ENCODE measurements at places on chromosomes 7 and 10.

GRCh38 chr10:23558361-23558799 is 119.5 kb downstream of the OTUD1 start:
- peaks cover 14% of the 10 kb centered on the region for H3K4me1 ChIP-seq
- H3K27ac ChIP-seq, result no peak overlapping the region
- H3K36me3 ChIP-seq, result no peaks in the 10 kb centered on the region
- no peak overlapping the region for H3K4me3 ChIP-seq

DNA sequence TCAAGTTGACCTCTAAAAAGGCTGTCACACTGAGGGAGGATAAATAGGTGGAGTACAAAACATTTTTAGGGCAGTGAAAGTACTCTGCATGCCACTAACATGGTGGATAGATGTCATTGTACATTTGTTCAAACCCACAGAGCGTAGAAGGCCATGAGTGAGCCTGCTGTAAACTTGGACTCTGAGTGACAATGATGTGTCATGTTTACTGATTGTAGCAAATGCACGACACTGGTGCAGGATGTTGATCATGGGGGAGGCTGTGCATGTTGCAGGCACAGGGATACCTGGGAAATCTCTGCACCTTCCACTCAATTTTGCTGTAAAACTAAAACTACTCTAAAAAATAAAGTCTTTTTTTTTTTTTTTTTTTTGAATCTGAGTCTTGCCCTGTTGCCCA is 52.5 kb upstream of the GRID1 start:
- H3K36me3 ChIP-seq, result no peaks in the 10 kb centered on the region
- H3K4me1 ChIP-seq, result no peaks in the 10 kb centered on the region
- no peak overlapping the region for H3K4me3 ChIP-seq
- DNase-seq, result no peak
- H3K27ac ChIP-seq, result no peak overlapping the region
- no peaks in the 10 kb centered on the region for H3K27me3 ChIP-seq

DNA sequence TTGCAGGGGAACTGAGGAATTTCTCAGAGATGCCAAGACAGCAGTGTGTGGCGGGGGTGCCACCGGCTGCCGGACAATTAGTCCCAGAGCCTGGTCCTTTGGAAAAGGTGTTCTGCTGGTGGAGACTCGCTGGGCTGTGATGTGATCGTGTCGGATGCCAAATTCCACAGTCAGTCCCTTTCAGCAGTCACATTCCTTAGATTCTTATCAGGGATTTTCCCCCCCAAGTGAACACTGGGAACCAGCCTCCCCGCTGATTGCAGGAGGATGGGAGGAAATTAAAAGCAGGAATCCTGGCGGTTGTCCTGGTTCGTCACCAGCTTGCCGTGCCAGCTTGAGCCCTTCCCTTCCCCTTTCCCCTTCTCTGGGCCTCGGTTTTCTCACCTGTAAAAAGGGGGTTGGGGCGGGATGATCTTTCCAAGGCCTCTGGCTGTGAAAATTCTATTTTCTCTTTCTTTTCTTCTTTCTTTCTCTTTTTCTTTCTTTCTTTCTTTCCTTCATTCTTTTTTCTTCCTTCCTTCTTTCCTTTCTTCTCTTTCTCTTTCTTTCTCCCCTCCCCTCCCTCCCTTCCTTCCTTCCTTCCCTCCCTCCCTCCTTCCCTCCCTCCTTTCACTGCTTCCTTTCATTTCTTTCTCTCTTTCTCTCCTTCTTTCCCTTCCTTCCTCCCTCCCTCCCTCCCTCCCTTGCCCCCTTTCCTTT is 39.6 kb downstream of the COL26A1 start:
- H3K27ac ChIP-seq, result no peak overlapping the region
- no peaks in the 10 kb centered on the region for H3K36me3 ChIP-seq
- no peaks in the 10 kb centered on the region for H3K4me1 ChIP-seq
- H3K4me3 ChIP-seq, result no peak overlapping the region
- DNase-seq, result no peak
- no peaks in the 10 kb centered on the region for H3K27me3 ChIP-seq

GRCh38 chr10:102644066-102644645 is at the start of gene TRIM8:
Gene TRIM8 (plus strand): TSS chr10:102644479. CDS start chr10:102644618, 139 bp downstream.
- peak within 1 kb of the TSS; percentile 87 for H3K27ac ChIP-seq
- H3K4me1 ChIP-seq, result peaks cover 33% of the 10 kb centered on the region
- peak within 1 kb of the TSS; percentile 71 for H3K4me3 ChIP-seq
- H3K27me3 ChIP-seq, result no peaks in the 10 kb centered on the region

GRCh38 chr10:282294-283139 is 147.3 kb downstream of the ZMYND11 start:
- H3K4me1 ChIP-seq, result peaks cover 7% of the 10 kb centered on the region
- no peaks in the 10 kb centered on the region for H3K36me3 ChIP-seq
- no peak for DNase-seq
- no peak overlapping the region for H3K4me3 ChIP-seq

- no peaks in the 10 kb centered on the region for H3K36me3 ChIP-seq
- H3K4me3 ChIP-seq, result no peak overlapping the region
- H3K27ac ChIP-seq, result no peak overlapping the region
- DNase-seq, result no peak
- H3K4me1 ChIP-seq, result no peaks in the 10 kb centered on the region
Measured at GRCh38 chr10:130016993-130017630, 53.0 kb upstream of the EBF3 start.

- peak overlapping the region; percentile 97 for H3K27ac ChIP-seq
- H3K36me3 ChIP-seq, result no peaks in the 10 kb centered on the region
- H3K4me3 ChIP-seq, result no peak overlapping the region
- H3K27me3 ChIP-seq, result no peaks in the 10 kb centered on the region
- peaks cover 66% of the 10 kb centered on the region for H3K4me1 ChIP-seq
Measured at GRCh38 chr7:55534262-55534915, 37.9 kb downstream of the VOPP1 start.

- DNase-seq, result no peak
- no peaks in the 10 kb centered on the region for H3K36me3 ChIP-seq
- no peaks in the 10 kb centered on the region for H3K4me1 ChIP-seq
- no peak overlapping the region for H3K27ac ChIP-seq
- H3K4me3 ChIP-seq, result no peak overlapping the region
Measured at GRCh38 chr10:72702868-72703581, 11.1 kb downstream of the MCU start.

DNA sequence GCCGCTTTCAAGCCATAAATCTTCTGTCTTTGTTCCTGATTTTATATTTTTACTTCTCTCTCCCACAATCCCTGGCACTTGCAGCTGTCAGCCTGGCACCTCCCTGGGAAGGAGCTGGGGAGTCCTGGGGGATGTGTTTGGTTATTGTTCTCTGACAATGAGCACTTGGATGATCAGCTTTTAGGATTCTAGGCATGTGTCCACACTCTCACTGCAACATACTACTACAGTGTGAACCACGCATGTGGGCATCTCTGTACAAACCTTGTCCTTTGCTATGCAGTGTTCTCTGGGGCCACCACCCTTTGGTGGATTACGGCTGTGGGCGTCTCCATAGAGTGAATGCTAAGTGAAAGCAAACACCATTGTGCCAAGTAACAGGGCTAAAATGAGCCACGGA is 168.4 kb upstream of the KMT2E start:
- no peaks in the 10 kb centered on the region for H3K4me1 ChIP-seq
- H3K27ac ChIP-seq, result no peak overlapping the region
- H3K4me3 ChIP-seq, result no peak overlapping the region
- DNase-seq, result no peak
- peaks cover 4% of the 10 kb centered on the region for H3K27me3 ChIP-seq

DNA sequence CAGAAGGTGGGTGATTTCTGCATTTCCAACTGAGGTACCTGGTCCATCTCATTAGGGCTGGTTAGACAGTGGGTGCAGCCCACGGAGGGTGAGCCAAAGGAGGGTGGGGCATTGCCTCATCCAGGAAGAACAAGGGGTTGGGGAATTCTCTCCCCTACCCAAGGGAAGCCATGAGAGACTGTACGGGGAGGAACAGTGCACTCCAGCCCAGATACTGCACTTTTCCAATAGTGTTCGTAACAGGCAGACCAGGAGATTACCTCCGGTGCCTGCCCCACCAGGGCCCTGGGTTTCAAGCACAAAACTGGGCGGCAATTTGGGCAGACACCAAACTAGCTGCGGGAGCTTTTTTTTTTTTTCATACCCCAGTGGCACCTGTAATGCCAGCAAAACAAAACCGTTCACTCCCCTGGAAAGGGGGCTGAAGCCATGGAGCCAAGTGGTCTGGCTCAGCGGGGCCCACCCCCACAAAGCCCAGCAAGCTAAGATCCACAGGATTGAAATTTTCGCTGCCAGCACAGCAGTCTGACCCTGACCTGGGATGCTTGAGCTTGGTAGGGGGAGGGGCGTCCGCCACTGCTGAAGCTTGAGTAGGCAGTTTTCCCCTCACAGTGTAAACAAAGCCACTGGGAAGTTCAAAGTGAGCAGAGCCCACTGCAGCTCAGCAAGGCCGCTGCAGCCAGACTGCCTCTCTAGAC is 31.2 kb downstream of the ARMC10 start:
- no peak overlapping the region for H3K27ac ChIP-seq
- peaks cover 10% of the 10 kb centered on the region for H3K36me3 ChIP-seq
- no peaks in the 10 kb centered on the region for H3K27me3 ChIP-seq
- H3K4me3 ChIP-seq, result no peak overlapping the region
- DNase-seq, result no peak

GRCh38 chr7:112880818-112881418 is 90.7 kb upstream of the TMEM168 start:
- no peak overlapping the region for H3K4me3 ChIP-seq
- H3K27ac ChIP-seq, result no peak overlapping the region
- DNase-seq, result no peak
- H3K36me3 ChIP-seq, result no peaks in the 10 kb centered on the region

DNA sequence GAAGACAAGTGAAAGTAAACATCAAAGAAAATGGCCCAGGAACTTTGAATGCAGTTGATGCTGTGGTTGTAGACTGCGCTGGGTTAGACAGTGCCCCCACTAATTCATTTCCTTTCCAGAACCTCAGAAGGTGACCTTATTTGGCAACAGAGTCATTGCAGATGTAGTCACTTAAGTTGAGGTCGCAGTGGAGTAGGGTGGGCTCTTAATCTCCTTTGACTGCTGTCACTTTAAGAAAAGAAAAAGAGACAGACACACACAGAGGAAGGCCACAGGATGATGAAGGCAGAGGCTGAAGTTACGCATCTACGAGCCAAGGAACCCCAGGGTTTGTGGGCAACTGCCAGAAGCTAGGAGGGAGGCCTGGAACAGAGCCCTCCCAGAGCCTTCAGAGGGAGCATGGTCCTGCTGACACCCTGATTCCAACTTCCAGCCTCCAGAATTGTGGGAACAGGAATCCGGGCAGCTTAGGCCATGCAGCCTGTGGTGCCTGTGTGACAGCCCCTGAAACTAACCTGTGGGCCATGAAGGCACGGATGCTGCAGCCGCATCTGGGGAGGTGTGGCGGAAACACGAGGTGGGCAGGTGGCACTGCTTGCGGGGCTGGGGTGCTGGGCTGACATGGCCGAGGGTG is 107.6 kb downstream of the PRKAG2 start:
- H3K27ac ChIP-seq, result peak overlapping the region; percentile 6
- DNase-seq, result no peak
- H3K36me3 ChIP-seq, result peaks cover 84% of the 10 kb centered on the region
- no peaks in the 10 kb centered on the region for H3K27me3 ChIP-seq
- H3K4me3 ChIP-seq, result no peak overlapping the region

DNA sequence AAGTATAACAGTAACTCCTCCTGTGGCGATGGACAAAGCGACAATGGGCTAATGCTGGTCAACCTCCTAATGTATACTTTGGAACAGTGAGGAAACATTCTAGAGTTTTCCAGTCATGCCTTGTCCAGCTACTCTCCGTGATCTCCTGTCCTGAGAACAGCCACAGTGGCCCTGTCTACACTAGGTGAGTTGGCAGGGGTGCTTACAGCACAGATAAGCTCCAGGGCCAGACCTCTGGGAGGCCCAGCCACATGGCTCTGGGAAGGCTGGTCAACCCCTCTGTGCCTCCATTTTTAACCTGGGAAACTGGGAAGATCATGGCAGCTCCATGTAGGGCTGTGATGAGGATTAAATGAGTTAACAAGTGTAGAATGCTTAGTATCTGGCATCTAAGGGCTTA is 57.0 kb downstream of the CLEC2L start:
- no peaks in the 10 kb centered on the region for H3K4me1 ChIP-seq
- H3K27me3 ChIP-seq, result no peaks in the 10 kb centered on the region
- H3K27ac ChIP-seq, result no peak overlapping the region
- DNase-seq, result no peak

DNA sequence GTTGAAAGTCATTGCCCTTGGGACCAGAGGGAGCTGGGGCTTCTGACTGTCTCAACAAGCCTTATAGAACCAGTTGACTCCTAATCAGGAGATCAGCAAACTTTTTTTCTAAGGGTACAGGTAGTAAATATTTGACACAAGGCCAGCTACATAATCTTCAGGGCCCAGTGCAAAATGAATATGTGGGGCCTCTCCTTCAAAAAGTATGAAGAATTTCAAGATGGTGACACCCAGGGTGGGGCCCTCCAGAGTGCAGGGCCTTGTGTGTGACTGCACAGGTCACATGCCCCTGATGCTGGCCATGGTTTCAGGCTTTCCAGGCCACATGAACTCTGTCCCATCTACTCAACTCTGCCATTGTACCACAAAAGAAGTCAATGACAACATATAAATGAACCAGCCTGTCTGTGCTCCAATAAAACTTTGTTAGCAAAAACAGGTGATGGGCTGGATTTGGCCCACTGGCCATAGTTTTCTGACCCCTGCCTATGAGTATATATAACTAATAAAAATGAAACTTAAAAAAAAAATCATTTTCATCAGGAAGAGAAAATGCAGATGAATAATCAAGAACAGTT is 6.1 kb downstream of the MMRN2 start:
- no peak overlapping the region for H3K27ac ChIP-seq
- H3K36me3 ChIP-seq, result no peaks in the 10 kb centered on the region
- peaks cover 7% of the 10 kb centered on the region for H3K4me1 ChIP-seq
- DNase-seq, result no peak
